ENCODE measurements at places on chromosomes 7 and 10.

GRCh38 chr7:39434012-39434411, 132.2 kb upstream of the YAE1 start:
- no peak for DNase-seq

DNA sequence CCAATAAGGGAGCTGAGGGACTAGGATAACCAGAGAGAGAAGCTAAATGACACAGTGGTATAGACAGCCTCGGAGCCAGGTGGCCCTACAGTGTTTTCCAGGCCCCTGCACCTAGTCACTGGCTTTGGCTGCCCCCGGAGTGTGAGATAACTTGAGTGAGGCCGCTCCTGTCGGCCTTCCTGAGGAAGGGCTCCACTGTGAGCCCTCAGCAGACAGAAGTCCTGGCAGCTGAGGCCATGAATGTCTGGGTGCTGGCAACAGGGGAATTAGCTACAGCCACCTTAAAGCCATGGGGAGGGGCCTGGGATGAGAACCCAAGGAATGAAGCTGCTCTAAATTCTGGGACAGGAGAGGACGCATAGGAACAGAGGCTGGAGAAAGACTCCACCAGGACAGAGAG, 4.6 kb upstream of the GDF10 start:
- DNase-seq = no peak

- DNase-seq = no peak
Observed at GRCh38 chr10:89367529-89367928, 10.3 kb upstream of the IFIT1B start.

- DNase-seq = peak; percentile 65
Observed at GRCh38 chr10:86402283-86402941, 35.8 kb upstream of the GRID1 start.

DNA sequence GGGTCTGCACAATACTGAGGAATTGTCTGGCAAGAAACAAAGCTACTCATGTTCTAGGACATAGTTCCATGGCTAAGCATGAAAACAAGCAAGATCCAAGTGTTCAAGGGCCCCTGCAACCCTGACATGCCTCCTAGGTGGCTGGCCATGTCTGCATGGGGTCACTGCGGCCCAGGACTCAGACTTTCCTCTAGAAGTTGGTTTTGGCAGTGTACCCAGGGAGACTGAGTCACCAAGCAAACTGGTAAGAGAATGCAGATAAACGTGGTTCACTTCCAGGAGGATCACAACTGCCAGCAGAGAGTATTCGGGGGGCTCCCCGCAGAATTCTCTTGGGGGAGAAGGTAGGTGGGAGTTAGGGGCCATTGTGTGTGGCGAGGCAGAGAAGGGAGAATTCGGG, 7.4 kb upstream of the PFKFB3 start:
- DNase-seq = peak; percentile 90

DNA sequence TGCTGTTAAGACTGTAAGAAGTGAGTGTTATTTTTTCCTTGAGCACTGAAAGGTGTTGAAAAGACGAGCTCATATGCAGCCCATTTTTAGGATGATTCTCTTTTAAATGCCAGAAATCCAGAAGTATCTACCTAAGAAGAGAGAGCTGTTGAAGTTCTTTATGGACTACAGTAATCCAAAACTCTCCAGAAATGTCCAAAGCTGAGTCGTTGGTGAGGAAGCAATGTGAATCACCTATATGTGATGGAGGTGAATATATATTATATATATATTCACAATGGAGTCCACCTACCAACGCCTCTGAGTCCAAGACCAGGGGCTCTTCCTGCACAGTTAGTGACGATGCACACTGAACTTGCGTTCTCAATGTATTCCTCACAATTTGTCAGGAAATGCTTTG, 252.7 kb upstream of the PITRM1 start:
- DNase-seq = no peak

GRCh38 chr10:98463016-98463415, 16.3 kb upstream of the HPS1 start:
- DNase-seq = no peak

GRCh38 chr10:124271676-124272075, 147.0 kb downstream of the OAT start:
- no peak for DNase-seq

DNA sequence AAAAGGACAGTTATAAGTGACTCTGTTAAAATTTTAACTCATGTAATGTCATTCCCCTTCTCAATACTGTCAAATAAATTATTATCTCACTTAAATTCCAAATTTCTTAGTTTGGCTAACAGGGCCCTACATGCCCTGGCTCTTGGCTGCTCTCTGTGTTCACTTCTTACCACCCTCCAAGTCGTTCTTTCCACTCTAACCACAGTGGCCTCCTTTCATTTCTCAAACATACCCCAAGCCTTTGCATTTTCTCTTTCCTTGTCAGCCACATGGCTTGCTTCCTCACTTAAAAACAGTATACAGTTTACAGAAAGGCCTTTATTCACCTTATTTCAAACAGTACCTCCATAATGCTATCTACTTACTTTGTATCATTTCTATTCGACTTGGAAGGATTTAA, 737.1 kb upstream of the ZWINT start:
- no peak for DNase-seq

DNA sequence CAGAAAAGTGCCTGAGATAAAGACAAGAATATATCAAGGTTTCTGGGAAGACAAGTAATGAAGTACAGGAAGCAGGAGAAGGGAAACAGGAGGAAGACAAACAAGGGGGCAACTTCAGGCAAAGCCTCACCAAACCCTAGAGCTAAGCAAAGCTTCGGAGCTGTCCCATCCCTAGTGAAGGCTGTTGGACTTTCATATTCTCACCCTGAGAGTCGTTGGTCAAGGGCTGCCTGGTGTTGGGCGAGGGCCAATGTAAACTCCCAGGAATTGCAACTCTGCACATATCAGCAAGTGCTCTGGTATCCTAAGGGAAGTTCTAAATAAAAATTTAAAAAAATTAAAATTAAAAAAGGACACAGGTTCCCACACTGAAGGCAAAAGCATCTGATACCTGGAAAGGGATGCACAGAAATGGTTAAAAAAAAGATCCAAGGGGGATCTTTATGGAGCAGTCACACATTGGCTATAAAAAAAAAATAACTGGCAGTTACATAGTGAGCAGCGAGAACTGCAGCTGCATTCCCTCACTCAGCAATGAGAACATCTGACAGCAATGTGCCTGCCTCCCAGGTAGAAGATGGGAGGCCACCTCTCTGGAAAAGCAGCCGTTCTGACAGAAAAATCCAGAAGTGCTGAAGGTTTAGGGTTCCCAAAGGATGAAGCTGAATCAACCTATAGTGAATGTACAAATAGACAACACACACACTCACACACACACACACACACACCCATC, 304.7 kb downstream of the WDR11 start:
- no peak for DNase-seq

- DNase-seq = no peak
Observed at GRCh38 chr7:37289781-37290180, 158.9 kb downstream of the ELMO1 start.

- peak; percentile 34 for DNase-seq
Observed at GRCh38 chr7:48154792-48155413, 16.4 kb upstream of the ABCA13 start.

DNA sequence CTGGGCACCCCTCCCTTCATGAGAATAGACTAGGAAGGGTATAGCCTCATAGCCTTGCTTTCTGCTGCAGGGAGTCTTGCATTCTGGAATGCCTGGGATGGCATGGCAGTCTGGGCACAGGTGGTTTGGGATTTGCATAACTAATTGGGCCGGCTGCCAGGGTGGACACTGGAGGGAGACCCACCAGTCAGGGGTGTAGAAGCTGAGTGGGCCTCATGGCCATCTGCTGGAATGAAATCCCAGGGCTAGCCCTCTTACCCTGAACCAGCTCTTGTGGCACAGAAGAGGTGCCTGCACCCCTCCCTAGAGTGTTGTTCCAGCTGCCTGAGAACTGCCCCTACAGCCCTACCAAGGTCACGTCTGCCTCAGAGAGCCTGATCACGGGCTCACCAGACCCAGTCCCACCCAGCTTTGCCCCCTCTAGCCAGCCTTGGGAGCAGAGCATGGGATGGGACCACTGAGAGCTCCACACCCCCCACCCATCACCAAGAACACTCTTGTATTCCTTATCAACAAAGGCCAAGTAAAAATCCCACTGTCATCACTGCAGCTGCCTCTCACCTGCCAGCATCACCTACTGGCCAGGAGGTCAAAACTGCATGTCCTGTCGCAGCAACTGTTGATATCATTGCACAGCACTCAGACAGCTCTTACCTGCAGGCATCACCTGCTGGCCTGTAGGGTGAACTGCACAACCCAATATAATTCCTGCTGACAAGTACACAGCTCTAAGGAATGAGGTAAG, 148.9 kb downstream of the ZEB1 start:
- no peak for DNase-seq

- DNase-seq = no peak
Observed at GRCh38 chr7:19293431-19293830, 148.2 kb upstream of the FERD3L start.

GRCh38 chr7:75621124-75621523, 117.6 kb downstream of the HIP1 start:
- no peak for DNase-seq

DNA sequence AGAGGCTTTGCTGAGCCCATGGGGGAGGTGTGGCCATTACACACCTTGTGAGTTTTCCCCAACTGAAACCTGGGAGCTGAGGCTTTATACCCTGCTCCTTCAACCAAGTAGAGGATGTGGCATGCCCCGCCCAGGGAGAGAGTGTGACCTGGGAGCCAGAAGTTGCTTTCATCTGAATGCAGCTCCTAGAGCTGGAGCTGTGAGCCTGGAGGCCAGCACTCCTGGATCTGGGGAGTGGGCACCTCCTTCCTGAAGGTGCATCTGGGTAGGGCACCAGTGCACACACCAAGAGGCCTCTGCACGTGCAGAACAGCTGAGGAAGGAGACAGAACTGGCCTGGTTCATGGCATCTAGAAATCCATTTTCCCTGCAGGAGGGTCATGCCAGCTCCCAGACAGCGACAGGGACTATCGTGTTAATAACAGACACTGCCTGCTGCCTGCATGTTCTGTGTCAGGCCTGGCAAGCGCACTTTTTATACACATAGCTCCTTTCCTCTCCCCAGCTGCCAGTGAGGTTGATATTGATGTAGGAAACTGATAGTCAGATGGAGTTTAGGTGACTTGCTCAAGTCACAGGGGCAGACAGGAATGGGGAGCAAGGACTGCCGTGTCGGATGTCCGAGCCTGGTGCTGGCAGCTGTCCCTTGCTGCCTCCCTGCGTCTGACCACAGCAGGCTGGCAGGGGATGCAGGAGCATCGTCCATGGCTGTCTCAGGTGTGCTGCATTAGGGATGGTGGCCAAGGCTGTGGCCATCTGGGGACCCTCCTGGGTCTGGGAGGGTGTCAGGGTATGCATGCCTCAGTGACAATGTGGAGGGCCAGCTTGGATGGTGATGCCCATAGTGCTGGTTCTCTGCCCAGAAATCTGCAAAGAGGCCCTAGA, 189.9 kb upstream of the CXCL12 start:
- DNase-seq = no peak

- peak; percentile 88 for DNase-seq
Observed at GRCh38 chr10:18666810-18667209, 7.6 kb downstream of the ARL5B start.

DNA sequence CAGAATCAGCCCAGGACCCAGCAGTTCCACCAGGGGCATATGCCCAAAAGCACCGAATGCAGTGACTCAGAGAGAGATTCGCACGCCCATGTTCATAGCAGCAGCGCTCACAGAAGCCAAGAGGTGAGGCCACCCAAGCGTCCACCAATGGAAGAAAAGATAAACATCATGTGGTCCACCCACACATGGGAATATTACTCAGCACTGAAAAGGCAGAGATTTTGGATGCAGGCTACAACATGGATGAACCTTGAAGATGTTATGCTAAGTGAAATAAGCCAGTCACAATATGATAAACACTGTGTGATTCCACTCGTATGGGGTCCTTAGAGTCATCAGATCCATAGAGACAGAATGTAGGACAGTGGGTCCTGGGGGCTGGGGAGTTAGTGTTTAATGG, 427.4 kb downstream of the DNAJB6 start:
- no peak for DNase-seq
